Stimulated activated CD4-positive, alpha-beta T cell treated with anti-CD3 and anti-CD28 coated beads, Interleukin-2, amount 100 ng/mL, for 4 hours (primary cell): ENCODE measurements at places on chromosomes 7 and 10.

- DNase-seq, result no peak
Observed at GRCh38 chr10:111076191-111076681, 593 bp upstream of the ADRA2A start.

GRCh38 chr7:158374586-158374985, 213.0 kb downstream of the PTPRN2 start:
- no peak for DNase-seq

DNA sequence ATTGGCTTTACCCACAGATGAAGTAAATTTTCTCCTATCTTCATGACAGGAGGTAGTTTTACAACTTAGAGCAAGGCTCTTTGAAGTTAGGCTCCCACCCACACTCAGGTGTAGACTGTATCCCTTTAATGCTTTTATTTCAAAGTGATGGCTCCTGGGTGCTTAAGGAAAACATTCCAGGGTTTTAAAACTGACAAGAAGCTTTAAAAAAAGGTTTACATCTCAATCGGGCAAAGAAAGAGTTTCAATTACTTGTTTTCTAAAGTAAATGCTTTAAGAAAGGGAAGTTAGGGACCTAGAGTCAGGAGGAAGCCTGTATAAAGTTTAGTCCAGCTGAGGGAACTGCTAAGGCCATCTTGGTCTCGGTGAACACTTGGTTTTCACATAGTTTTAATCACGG, 1153.8 kb upstream of the C7orf33 start:
- DNase-seq, result no peak

DNA sequence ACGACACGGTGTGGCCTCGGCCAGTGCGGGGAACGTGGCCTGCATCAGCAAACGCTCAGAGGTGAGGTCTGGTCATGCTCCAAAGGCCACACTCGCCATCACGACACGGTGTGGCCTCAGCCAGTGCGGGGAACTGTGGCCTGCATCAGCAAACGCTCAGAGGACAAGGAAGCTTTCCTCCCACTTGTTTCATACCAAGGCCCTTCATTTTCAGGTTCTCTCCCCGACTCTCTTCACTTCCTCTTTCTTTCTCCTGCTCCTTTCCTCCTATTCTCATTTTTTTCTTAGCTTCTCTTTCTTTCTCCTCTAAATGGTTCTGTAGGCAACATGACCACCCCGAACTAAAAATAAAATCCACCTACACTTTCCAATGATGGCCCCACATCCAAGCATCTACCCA, 384.4 kb upstream of the SHH start:
- no peak for DNase-seq

DNA sequence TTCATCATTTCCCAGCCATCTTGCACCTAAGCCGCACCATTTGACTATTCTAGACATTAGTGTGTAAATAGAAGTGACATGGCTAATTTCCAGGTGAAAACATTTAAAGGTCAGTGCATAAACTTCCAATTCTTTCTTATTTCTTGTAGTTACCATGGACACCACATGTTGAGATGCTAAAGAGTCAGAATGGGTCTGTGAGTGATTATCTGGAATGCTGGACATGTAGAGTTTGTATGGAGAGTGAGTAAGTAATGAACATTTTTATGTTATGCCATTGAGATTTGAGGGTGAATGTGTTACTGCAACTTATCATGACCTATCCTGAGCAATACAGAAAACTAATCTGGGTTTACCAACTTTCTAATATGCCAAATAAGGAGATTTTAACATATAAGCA, 60.4 kb downstream of the MEOX2 start:
- no peak for DNase-seq

DNA sequence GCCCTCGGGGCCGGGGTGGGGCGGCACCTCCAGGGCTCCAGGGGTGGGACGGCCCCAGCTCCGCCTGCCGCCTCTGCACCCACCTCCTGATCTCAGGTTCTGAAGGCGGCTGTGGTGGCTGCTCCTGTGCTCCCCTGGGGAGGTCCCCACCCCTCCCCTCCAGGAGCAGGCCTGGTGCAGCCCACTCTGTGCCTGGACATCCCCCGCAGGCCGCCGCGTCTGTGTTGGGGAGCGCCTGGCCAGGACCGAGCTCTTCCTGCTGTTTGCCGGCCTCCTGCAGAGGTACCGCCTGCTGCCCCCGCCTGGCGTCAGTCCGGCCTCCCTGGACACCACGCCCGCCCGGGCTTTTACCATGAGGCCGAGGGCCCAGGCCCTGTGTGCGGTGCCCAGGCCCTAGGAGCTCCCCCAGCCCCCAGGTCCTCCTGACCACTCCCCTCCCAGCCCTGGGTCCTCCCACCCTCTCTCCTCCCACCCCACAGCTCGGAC, 5.5 kb downstream of the CYP2W1 start:
- no peak for DNase-seq
